Left cardiac atrium (tissue), 4 donors: ENCODE measurements at places on chromosomes 1 and 21. TPM values are rescaled to one million over a fixed set of nuclear protein-coding genes. Genes with fewer than 3 reads are reported as not detected.

GRCh38 chr1:53608071-53608470 lies 130.9 kb downstream of the GLIS1 start:
- DNase-seq: no peak

DNA sequence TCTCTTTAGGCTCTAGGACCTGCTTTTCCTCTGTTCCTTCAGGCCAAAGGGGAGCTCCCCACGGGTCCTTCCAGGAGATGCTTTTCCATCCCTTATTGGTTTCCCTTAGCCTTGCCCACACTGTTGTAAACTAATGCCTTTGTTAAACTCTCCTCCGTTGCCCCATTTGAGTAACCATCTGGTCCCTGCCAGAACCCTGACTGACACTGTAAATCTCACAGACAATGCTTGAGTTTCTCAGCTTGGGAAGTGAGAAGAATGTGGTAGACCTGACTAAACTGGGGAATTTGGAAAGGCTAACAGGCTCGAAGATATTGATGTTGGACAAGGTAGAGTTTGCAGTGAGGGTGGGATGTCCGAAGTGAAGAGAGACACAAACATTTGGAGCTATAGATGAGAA lies 11.4 kb downstream of the AKNAD1 start:
- DNase-seq: no peak

DNA sequence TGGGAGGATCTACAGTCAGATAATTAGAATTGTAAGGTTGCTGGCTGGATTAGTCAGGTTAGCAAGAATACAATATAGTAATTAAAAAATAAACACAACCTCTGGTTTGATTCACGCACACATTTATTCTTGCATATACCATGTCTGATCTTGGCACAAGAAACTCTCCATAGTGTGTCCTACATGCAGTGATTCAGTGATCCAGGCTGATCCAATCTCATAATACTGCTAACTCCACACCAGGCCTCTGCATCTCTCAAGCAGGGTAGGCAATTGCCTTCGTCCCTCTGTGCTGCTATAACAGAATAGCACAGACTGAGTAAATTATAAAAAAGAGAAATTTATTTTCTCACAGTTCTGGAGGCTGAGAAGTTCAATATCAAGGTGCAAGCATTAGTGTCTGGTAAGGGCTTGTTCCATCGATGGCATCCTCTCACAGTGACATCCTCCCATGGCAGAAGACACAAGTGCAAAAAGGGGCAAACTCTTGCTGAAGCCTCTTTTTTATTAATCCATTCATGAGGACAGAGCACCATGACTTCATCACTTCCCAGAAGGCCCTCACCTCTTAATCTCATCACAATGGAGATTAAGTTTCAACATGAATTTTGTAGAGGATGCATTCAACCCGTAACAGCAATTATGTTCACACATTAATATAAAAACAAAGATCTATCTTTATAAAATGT lies 741.0 kb upstream of the NCAM2 start:
- no peak for DNase-seq

DNA sequence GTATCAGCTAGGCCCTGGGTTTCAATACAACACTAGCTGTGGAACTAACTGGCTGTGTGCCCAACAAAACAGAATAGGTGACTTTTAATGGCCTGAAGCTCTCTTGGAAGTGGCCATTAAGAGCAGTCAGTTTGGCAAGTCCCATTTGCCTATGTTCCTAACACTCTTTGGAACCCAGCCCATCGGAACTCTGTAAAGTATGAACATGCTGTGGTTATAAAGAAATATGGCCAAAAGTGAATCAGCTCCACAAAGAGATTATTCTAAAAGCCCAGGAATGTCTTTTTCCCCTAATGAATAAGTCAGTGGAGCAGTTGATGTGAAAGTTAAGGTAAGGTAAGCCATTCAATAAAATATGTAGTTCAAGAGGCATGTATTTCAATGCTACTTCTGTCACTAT lies 223.7 kb upstream of the ADAMTS5 start:
- DNase-seq: no peak

GRCh38 chr1:110292031-110292741 lies 47.0 kb upstream of the RBM15 start:
- no peak for DNase-seq

GRCh38 chr1:245433561-245433960 lies 278.8 kb downstream of the KIF26B start:
- no peak for DNase-seq

GRCh38 chr1:247112479-247112781 lies 8.3 kb upstream of the ZNF669 start:
- no peak for DNase-seq

GRCh38 chr1:44048532-44049215 lies 17.4 kb upstream of the SLC6A9 start:
- DNase-seq: no peak

- DNase-seq: no peak
These were observed 81.0 kb downstream of the MAN1C1 start for GRCh38 chr1:25697435-25698217.

GRCh38 chr21:42089665-42090310 lies 18.7 kb downstream of the UMODL1 start:
- DNase-seq: no peak

GRCh38 chr21:25385911-25386474 lies 221.3 kb downstream of the MRPL39 start:
- DNase-seq: no peak

DNA sequence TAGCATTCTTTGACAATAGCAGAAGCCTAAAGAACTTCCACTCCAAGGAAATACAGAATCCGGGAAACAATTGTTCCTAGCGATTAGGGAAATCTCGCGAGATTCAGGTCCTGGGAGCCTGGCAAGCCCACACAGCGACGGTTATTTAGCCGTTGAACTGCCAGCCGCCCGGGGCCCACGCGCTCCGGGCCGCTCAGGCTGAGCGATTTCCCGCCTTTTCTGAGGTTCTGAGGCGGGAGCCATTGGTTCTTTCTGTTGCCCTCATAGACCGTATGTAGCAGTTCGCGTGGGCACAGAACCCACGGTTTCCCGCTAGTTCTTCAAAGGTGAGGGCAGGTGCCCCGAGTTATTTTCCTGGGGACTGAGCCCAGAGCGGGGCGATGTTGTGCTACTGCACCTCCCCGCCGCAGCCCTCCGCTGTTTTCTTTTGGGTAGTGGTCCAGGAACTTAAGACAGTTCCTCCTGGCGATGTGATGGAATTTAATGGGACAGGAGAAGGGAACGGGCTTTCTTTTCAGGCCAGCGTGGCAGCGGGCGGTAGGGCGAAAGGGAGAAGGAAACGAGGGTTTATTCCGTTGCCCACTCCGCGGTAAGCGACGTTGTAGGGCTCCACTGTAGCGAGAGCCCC lies at the start of gene SYCP1:
Gene SYCP1, plus strand, starts transcription at position 171 of the 628 bp plus-strand sequence. CDS start 602 bp downstream, outside the sequence.
- DNase-seq: no peak

DNA sequence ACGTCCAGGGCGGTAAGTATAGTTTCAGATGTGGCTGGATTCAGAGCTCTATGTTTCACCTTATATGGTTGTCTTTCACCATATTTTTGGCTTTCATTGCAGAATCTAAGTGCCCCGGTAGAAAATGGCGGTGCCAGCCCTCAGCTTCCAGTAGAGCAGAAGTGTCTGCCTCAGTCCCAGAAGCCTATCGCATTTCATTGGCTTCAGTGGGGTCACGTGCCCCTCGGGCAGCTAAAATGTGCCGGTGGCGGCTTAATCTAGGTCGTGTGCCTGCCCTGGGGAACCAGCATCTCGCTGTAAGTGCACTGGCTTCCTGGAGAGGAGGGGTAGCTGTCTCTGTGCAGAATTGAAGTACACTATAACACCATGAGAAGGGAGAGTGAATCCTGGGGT lies 107.4 kb upstream of the MAGI3 start:
- DNase-seq: no peak

- no peak for DNase-seq
These were observed 164.5 kb downstream of the PSMG1 start for GRCh38 chr21:39018730-39019129.

DNA sequence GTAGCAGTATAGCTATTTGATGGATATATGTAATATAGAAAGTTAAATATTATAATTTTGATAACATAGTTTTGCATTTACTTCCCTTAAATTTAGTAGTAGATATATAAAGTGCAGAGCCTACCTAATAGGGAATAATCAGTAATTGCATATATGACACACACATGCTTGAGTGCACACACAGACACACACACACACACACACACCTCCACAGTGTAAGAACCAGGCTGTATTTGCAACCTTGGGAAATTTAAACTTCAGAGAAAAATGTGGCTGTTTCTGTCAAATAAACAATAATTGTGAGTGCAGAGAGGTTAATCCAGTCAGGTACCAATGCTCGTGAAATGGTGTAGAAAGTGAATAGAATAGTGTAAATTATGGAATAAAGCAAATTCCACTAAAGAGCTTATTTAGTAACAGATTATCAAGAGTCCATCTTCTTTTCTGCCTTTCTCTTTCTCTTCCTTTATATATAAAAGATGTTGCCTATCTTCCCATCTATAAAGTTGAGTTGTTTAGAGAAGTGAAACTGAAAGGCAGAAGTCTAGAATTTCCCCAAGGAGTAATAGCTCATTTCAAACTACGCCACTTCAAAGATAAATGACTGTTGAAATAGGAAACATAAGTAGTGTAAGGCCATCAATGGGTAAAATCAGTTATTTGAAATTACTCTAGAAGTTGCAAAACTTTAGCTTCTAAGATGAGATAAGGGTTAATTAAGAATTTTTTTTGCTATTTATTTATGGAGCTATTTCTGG lies 273.7 kb downstream of the SRGAP2C start:
- no peak for DNase-seq

GRCh38 chr1:50976111-50976889 lies 6.3 kb downstream of the CDKN2C start:
- DNase-seq: no peak

DNA sequence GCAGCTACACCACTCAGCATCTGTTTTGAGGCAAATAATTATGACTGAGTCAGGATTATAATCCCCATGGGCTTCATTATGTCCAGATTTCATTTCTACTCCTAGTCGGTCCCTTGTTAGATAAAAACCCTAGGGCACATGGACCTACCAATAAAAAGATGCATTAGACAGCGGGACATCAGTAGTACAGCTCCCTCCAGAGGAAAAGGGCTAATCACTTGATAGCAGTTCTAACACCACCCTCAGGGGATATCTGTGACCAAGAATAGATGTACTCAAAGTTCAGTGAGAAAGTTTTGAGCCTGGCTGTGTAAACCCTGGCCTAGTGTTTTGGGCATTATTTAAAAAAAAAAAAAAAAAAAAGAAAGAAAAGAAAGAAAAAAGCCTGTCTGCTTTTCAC lies 10.0 kb downstream of the GJA8 start:
- DNase-seq: no peak

DNA sequence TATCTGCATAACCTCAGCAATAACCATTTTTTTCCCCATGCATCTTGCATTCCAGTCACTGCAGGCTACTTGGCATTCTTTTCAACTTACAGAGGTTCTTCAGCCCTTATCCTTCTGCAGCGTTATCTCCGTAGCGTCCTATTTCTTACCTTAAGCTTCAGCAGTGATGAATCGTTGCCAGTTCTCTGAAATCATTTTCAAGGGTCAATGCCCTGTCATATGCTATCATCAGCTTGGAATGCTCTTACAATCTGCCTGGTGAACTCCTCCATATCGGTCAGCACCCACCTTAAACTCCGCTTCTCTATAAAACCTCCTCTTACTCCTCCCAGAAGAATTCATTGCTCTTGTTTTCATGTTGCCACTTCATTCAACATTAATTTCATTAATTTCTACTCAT lies 105.1 kb upstream of the DPH5 start:
- no peak for DNase-seq

DNA sequence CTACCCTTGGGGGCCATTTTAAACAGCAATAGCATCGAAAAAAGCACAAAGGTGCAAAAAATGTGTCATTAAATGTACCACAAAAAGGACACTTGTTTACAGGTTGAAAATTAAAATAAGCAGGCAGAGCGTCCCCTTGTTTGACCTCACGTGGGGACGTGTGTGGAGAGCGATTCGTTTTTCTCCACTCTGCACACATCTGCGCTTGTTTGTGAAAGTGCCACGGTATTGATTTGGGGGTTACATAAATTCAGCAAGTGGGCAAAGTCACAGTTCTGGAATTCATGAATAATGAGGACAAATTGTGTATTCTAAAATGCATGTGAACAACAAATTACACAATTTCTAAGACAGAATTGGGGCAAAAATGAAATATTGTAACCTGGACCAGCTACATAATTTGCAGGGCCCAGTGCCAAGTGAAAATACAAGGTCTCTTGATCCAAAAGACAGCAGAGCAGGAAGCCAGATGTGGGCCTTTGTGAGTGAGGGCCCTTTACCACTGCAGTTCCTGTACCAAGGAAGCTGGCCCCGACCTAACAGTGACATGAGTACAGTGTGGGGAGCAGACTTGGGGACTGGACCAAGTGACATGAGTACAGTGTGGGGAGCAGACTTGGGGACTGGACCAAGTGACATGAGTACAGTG lies 43.9 kb downstream of the ZBTB18 start:
- DNase-seq: no peak

The RHD gene
- total RNA-seq: 0.09 TPM

The CLCA1 gene
- not detected for total RNA-seq

The OR2M2 gene
- total RNA-seq: not detected

The CR1L gene
- total RNA-seq: not detected

The VTCN1 gene
- total RNA-seq: not detected

The TCHHL1 gene
- total RNA-seq: not detected

The PCP4 gene
- 6.8 TPM for total RNA-seq

The ADGRL4 gene
- total RNA-seq: 34.8 TPM
